ENCODE measurements at places on chromosomes 2 and 18.
A peak's percentile ranks its signal among the peaks of the same experiment; 100 is the strongest.

GRCh38 chr2:41234093-41234492 is 782.2 kb upstream of the SLC8A1 start:
- no peak for DNase-seq

GRCh38 chr2:212294816-212295215 is 243.8 kb downstream of the ERBB4 start:
- DNase-seq = no peak

- peak; percentile 6 for DNase-seq
These were observed 1.2 kb downstream of the ABHD3 start for GRCh38 chr18:21703241-21703820.

DNA sequence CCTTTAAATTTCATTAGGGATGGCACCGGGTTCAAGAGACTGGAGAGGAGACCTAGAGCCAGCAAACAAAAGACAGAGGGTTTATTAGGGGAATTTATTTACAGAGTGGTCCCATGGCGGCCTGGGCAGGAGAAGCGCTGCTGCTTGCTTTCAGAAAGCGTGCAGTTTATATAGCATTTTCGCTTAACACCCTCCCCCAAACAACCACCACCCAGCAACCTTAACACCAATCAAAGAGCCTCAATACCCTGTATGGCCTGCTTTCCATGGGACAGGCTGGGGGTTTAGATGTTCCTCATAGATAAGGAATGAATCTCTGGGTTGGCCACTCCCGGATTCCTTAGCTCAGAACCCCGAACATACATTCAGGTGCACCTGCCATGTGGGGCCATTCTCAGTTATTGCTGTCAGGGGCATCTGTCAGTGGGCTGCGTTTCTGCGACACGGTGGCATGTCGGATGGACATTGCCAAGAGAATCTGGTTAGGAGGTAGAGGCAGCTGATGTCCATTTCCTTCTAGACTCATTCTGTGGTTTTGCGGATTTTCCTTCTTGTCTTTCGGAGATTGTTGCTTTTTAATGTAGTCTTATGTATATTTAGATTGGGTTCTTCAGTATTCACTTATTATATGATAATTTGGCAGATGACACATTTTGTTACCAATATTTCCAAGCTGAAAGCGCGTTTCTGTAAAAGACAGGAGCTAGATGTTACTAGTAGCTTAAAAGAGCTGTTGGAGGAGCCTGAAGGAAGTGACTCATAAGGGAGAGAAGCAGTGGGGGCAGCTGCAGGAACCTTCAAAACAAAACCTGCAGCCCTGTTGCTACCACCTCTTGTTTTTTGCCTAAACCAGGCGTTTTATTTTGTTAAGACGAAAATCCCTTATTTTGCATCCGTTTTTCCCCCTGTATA is 7.2 kb downstream of the AGAP1 start:
- no peak for DNase-seq

DNA sequence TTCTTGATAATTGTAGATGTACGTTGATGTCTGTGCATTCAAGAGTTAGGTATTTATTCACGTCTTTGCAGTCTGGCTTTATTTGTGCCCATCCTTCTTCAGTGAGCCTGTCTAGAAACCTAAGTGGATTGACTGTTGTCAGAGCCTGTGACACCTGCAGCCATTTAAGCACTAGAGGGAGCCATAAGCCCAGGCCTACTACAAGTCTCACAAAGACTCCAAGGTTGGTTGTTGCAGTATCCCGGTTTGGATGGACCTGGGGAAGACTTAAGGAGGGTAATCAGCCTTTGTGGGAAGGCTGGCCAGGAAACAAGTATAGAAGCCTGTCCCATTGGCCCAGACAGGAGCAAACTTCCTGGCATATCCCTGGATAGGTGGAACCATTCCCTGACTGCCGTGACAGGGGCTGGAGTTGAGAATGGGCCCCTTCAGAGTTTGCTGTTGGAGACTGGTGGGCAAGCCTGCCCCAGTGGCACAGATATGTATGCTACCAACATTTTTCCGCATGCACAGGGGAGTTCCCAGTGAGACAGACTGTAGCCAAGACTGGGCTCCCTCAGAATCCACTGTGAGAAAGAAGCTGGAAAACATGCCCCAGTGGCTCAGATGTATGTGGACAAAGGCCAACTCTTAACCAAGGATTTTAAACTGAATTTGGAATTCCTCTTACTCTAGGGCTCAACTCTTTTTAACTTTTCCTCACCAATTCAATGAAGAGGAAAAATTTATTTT is 9.3 kb upstream of the LRRC30 start:
- no peak for DNase-seq

DNA sequence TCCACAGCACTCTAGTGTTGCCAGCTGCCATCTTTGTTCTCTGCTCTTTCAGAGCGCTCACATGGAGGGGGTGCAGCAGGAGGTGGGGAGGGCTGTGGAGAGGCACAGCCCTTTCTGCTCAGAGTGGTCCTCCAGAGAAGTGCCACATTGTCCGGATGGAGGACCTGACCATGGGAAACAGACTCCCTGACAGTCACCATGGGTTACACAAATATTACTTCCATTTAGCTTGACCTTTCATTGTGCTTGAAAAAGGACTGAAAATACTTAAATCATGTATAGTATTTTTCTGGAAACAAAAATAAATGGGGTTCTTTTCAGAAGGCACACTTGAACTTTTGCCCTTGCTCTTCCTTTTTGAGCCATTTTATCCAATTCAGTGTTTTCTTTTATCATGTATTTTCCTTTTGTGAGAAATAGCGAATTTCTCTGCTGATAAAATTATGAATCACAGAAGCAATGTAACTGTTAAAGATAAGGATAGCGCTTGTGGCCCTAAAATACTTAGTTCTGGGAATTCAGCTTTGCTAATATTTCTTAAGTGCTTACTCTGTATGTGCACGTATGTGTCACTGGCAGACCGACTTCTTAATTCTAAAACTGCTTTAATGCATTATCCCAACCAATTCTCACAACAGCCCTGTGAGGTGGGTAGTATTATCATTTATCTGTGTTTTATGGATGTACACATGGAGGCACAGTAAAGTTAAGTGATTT is 34.2 kb downstream of the SPATS2L start:
- no peak for DNase-seq

- DNase-seq = no peak
These were observed 33.0 kb downstream of the KCTD18 start for GRCh38 chr2:200476836-200477235.

GRCh38 chr2:181953881-181954537 is 31.6 kb upstream of the PPP1R1C start:
- DNase-seq = peak; percentile 55

DNA sequence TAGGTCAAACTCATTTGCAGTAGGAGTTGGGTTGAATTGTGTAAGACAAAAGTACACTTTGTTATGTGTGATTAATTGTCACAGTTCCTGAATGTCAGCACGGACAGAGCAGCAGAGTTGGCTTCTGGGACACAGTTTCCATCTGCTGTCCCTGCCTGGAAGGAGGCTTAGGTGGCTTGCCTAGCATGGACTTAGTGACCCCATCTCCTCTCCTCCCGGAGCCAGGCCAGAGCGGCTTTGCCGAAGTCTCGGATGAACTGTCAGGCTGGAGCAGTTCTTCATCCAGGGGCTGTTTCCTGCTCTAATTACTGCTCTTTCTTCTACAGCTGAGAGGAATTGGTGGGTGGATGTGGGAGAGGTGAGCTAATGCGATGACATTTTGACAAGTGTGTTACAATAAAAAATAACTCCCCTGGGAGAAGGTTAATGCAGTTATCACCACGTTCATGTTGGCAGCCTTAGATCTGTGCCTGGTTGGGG is 102.0 kb downstream of the SH3RF3 start:
- DNase-seq = no peak

DNA sequence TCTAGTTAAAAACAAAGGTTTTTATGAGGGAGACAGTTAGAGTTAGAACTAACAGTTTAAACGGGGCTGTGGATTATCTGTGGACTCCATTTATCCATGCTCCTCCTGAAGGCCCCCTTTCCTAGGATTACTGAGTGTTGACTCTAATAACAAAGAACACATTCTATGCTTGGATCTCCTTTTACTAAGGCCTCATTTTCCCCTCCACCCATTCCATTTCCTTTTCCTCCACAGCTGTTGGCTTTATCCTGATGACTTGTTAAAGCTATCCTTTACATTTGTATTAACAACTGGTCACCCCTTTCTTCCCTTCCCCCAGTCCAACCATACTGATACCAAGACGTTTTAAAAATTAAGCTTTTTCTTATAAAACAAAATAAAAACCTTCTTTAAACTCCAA is 220.6 kb downstream of the SRBD1 start:
- no peak for DNase-seq

DNA sequence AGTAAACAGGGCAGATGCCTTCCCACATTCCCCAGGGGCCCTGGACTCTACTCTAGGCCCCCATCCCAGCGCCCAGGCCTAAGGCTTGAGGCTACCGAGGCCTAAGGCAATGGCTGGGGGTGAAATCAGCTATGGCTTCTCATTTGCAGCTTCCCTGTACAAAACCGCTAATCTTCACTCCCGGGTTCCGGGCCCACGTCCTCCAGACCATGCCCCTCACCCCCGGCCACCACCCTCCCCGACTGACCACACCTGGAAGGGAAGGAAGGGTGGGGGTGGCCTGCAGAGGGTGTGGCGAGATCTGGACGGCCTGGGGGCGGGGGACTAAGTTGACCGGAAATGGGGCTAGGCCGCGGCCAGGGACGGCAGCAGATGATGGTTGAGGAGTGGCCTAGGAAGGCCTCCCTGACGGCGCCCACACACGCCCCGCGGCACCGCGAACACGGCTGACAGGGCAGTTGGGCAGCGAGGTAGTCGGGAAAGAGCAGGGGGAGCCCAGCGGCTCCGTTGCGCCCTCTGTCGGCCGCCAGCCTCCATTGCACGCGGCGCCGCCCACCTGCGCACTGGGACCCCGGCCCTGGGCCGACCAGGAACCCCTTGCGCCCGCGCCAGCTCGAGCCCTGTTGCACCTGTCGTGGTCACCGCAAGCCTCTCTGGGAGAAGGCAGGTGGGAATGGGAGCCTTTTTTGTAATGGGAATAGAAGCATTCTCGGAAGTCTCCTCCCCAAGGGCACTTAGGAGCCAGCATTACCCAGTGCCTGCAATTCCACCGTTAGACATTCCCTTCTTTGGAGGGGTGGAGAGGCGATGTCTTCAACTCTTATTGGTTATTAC is 117.1 kb upstream of the STPG4 start:
- DNase-seq = peak; percentile 55

- no peak for DNase-seq
These were observed 672.1 kb upstream of the FANCL start for GRCh38 chr2:58913082-58913726.

GRCh38 chr2:210663631-210664089 is 107.3 kb downstream of the CPS1 start:
- DNase-seq = no peak

- no peak for DNase-seq
These were observed 520.7 kb upstream of the TCF4 start for GRCh38 chr18:56108478-56109367.

- no peak for DNase-seq
These were observed 68.3 kb downstream of the PTPN4 start for GRCh38 chr2:119827866-119828507.

- no peak for DNase-seq
These were observed 40.8 kb upstream of the PTMA start for GRCh38 chr2:231667496-231667895.

GRCh38 chr2:190847504-190848081 is 33.0 kb upstream of the GLS start:
- no peak for DNase-seq

DNA sequence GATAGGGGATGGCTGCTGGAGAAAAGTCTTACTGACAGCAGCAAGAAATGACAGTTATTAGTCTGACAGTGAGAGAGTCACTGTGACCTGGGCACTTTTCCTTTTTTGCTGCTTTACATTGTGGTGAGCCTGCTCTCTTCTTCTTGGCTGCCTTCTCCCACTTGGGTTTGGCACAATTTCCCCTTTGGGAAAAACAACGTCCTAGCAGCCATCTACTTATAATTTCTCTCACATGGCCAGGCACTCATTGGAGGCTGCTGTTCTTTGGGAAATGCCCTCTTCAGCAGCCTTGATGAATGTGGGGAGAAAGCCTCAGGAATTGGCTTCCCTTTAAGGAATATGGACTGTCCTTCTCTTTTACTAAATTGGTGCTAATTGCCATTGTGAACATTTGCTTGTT is 60.4 kb upstream of the SLC1A4 start:
- no peak for DNase-seq

GRCh38 chr2:207202645-207203044 is 36.9 kb upstream of the KLF7 start:
- DNase-seq = no peak

- DNase-seq = no peak
These were observed 501.4 kb downstream of the FBXO15 start for GRCh38 chr18:73646196-73646595.

DNA sequence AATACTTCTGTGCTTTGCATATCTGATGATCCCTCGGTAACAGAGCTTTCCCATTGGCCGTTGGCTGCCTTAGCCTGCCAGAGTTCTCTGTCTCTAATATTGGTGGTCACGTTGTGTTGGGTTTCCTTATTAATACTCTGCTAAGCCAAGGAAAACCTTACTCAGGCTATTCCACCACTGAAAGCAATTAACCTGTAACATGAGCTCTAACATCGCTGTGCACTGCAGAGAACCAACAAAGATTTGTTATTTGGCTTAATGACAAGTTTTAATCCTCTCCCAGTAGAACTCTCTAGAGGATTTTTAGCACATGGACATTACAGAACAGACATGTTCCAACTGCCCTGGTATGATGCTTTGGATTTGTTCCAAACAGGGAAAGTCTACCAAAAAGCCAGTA is 825.9 kb upstream of the POU3F3 start:
- no peak for DNase-seq

DNA sequence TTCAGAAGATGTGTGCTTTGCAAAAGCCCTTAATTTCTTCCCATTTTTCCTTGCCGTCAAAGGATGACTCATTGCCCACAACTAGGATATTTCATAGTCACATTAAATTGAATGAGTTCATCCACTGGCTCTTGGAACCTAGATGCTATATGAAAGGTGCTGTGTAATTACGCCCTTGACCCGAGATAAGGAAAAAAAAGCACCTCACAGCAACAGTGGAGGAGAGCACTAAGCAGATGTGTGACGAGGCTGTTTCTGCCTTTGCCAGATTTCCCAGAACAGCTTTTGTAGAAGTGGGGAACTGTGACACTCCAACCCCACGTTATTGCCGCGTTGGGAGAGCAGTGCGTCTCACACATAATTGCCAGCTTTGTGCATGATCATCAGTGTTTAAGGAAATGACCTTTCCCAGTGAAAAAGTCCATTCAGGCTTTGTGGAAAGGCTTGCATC is 33.3 kb upstream of the TMEM87B start:
- DNase-seq = no peak

DNA sequence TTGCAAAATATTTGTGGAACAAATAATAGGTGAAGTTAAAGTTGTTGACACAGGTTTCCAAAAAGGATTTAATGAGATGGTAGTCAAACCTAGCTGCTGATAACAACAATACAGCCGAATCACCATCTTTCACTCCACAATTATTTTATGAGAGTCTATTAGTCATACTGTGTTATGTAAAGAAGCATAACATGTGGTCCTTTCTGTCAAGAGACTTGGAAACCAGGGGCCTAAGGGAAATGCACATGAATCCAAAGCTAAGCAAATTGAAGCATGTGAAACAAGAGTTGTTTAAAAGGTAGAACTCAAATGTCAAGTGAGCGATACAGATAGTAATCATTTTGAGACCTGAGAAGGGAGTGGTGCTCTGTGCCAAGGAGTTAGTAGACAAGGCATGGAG is 16.0 kb downstream of the CD28 start:
- no peak for DNase-seq

GRCh38 chr2:37676274-37676673 is 4.8 kb upstream of the CDC42EP3 start:
- no peak for DNase-seq

All from stimulated activated CD4-positive, alpha-beta T cell treated with anti-CD3 and anti-CD28 coated beads, Interleukin-12 subunit alpha, Interleukin-12 subunit beta, amount 100 ng/mL, for 4 hours (primary cell).